ENCODE measurements at places on chromosomes 2 and 18. TPM values are rescaled to one million over a fixed set of nuclear protein-coding genes. Genes with fewer than 3 reads are reported as not detected.

ASB3 gene
- 28.8 TPM for total RNA-seq

NEU4 gene
- total RNA-seq: 1.1 TPM

PLGLB2 gene
- 1.6 TPM for total RNA-seq

ACADL gene
- total RNA-seq: not detected

KRTCAP3 gene
- 5.0 TPM for total RNA-seq

HSPE1 gene
- 313 TPM for total RNA-seq

ARHGEF4 gene
- total RNA-seq: not detected

CTLA4 gene
- total RNA-seq: 334 TPM

PRKAG3 gene
- not detected for total RNA-seq

PLCL1 gene
- total RNA-seq: 0.87 TPM

CTDP1 gene
- total RNA-seq: 48.5 TPM

REG3G gene
- total RNA-seq: not detected

RGPD4 gene
- not detected for total RNA-seq

- no peak for ATAC-seq
Measured at GRCh38 chr2:14388724-14389123, 243.8 kb upstream of the LRATD1 start.

DNA sequence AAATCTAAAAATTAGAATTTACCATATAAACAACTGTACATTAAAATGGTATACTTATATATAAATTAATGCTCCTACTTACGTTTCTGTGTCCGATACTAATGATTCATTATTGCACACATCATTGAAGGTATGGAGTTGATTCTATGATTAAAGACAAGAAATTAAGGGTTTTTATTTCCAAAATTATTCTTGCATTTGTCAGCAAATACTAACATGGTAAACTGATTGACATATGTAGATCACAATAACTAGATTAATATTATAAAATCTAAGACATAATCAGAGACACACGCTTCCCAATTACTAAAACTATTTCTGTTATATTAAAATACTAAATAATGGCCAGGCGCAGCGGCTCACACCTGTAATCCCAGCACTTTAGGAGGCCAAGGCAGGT lies 92.6 kb downstream of the USP34 start:
- ATAC-seq: no peak

DNA sequence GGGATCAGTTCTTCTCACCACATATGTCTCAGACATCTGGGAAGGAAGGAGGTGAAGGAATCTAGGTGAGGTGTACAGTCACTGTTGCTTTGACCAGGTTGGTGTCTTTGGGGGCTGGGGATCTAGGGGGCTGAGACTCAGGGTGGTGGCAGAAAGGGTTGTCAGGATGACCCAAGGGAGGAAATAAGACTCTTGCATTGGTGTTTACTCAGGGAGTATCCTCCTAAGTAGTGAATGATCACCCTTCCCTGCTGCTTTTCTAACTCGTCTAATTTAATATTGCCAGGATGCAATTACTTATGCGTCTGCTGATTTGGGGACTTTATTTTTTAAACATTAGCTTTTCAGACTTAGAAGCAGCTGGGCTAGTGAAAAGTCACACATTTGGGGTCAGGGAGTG lies 127.8 kb upstream of the SIX3 start:
- no peak for ATAC-seq

DNA sequence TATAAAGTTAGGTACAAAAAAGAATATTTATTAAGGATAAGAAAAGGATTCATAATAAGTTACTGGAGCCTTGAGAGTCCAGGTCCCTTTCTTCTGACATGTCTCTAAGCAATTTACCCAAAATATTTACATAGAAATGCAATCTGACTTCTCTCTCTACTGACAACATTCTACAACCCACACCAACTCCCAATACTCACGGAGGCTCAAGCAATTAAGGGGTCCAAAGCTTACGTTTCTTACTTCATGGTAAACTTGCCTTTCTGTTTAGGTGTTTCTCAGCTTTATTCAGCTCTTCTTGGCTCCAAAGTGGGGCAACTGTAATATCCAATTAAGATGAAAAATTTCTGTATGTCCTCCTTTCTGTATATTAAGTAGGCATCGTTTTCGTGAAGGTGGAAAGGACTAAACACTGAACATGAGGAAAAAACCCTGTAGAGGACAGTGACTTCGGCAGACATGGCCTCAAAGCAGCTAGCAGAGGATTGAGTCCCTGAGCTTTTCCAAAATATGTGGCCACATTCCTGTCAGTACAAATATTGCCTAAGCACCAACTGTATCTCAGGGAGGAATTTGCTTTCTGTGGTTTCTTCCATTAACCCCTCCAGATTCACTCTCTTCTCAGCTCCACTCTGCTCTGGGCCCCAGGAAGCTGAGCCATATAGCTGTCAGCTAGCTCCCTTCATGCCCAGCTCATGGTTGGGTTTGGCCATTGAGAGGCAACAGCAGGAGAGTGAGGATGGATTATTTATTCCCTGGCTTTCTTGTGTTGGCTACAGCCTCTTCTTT lies 67.9 kb upstream of the GLS start:
- no peak for ATAC-seq

- ATAC-seq: no peak
Measured at GRCh38 chr18:62621546-62621945, 93.8 kb upstream of the PHLPP1 start.

DNA sequence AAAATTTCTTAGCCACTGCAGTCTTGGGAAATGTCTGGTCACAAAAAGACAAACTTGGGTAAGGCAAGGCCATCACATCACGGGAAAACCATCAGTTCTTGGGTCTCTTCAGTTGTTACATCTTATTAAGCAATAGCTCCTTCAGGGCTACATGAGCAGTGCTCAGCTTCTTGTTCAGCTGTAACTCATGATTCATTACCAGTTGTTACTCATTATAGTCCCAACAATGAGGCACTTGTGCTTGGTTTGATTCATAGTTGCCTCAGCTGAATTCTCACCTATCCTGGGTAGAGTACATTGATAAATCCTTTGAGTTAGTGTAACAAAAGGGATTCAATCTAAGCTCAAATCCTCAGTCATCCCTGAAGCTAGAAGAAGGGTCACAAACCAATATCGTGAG lies 102.4 kb upstream of the DCC start:
- ATAC-seq: peak; percentile 19

DNA sequence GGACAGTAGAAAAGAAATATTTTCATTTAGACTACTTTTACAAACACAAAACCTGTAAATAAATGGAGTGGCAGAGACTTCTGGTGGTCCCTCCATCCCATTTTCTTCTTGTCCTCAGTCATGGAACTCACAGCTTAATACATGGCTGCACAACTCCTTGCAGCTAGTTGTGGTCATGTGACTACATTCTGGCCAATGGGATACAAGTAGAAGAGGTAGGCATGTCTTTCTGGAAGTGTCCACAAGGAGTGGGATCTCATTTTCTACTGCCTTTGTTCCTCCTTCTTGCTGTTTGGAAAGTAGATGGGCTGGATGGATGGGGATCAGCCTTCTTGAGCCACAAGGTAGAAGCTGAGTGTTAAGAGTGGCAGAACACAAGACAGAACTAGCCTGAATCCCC lies 555.8 kb downstream of the SATB2 start:
- ATAC-seq: no peak

DNA sequence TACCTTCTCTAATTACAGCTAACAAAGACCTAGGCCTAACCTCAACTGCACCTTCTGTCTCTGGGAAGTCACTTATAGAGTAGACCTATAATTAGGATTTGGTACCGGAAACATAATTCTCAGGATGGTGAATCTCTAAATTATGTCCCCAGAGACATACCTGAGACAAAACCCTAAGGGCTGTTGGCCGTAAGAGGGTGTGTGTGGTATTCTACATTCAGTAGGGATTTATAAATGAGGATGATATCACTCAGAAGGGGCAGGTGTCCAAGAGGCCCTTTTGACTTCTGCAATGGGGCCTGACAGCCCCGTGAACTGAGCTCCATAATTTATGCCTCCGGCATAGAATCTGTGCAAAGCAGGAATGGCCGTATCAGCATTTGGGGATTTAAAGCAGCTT lies 13.5 kb upstream of the DARS1 start:
- no peak for ATAC-seq

DNA sequence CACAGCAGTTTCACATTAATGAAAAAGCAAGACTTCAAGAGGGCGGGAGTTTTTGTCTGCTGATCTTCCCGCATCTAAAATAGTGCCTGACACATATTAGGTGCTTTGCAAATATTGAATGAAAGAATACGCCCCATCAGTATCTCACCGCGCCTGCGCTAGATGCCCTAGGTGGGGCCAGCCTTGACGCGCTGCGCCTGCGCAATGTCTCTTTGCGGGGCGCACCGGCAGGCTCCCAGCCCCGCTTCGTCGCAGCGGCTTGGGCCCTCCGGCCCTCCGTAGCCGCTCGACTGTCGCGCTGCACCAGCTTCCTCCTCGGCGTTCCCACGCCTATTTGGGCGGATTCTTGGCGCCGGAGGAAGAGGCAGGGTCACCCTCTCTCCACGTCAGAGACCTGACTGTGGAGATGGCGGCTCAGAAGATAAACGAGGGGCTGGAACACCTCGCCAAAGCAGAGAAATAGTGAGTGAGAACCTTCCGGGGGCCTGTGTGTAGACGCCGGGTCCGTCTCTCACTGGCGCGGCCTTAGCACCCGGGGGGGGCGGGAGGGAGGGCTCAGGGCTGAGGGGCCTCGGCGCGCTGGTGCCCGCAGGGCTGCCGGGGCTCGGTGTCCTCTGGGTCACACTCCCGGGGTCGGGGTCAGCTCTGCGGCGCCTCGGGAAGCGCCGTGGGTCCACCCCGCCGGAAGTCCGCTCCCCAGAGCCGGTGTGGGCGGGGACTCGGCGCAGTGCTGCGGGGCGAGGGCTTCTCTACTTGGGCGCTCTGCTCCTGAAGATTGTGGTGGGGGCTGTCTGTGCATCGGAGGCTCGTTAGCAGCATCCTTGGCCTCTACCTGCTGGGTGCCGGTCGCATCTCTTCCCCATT lies at the start of gene NAPG:
Gene NAPG (plus strand): TSS at position 331 of the 864 bp plus-strand sequence. CDS start 76 bp downstream, at position 407.
- ATAC-seq: peak; percentile 85

- no peak for ATAC-seq
Measured at GRCh38 chr2:198611201-198611600, 806.8 kb downstream of the PLCL1 start.

GRCh38 chr2:206955253-206955652 lies 15.9 kb downstream of the CPO start:
- no peak for ATAC-seq

DNA sequence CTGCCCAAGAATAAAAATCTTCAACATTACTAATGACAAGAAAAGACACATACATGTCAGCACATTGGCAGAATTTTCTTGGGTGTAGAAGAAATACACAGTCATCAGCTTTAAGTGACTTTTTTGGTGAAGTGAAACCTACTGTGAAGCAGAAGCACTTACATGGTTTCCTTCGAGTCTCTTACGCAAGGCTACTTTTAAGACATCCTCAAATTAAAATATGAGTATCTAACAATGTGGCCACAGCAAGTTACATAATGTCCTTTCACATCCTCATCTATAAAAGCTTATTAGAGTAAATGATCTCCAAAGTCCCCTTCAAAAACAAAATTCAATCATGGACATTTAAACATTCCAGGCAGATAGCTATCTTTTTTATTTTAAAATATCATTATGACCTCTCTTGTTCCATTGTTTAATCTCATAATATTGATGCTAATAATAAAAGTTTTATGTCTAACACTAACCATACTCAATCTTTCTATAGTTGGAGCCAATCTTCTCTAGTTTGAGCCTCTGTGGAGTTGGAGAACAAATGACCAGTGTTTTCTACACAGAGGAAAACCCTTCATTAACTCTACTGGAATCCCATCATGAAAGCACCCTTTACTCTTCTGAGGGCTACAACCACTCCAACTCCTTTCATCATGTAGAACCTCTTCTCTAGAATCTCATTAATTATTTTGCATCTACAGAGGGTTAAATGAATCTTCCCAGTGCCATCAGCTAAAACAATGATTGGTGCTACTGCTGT lies 182.2 kb upstream of the ZFP36L2 start:
- no peak for ATAC-seq

- no peak for ATAC-seq
Measured at GRCh38 chr2:30580391-30580790, 133.3 kb downstream of the LCLAT1 start.

GRCh38 chr2:64678771-64679590 lies 25.3 kb upstream of the SERTAD2 start:
- no peak for ATAC-seq

DNA sequence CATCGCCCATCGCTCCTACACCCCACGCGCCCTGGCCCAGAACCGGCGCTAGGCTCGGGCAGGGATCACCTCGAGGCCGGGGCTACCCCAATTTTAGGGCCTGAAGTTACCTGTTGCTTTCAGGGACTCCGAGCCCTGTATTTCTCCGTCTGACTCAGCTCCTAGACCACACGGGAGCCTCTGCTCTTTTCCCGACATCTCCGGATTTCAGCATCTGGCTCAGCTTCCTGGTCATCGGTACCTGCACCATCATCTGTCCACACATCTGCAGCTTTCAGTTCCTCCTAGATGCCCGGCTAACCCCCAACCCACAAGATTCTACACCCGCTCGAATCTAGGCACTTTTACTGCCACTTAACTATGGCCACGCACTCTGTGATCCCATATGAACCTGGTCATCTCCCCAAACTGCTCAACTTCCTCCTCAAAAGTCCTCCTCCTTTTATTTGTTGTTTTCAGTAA lies 12.1 kb upstream of the HMSD start:
- ATAC-seq: peak; percentile 33

DNA sequence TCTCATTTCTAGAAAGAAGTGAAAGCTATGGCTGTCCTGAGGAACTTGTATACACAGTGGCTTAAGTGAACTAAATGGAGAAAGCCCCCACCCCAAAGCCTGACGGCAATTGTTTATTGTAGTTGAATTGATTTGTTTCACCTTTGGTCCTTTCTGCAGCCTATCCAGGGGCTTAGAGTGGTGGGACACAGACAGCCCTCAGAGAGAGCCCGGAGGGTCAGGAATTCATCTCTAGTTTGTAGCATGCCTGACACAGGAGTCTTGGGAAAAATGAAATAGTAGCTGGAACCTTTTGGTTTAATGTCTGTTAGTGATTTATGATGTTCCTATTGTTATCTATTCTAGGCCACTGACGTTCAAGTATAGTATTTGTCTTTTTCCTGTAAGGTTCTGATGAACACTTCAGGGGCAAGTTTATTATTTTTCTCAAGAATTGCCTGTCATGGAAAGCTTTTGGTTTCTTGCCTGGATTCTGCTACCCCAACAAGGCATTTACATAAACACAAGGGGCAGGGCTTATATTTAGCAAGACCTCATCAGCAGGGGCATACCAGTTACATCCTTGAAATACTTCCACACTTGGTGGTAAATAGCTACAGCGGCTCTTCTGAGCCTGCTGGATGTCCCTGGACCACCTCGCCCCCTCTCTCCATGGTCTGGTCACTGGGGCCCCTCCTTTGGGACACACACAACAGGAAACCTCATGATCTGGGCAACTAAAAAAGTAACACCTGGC lies 44.4 kb downstream of the KCNE4 start:
- no peak for ATAC-seq

DNA sequence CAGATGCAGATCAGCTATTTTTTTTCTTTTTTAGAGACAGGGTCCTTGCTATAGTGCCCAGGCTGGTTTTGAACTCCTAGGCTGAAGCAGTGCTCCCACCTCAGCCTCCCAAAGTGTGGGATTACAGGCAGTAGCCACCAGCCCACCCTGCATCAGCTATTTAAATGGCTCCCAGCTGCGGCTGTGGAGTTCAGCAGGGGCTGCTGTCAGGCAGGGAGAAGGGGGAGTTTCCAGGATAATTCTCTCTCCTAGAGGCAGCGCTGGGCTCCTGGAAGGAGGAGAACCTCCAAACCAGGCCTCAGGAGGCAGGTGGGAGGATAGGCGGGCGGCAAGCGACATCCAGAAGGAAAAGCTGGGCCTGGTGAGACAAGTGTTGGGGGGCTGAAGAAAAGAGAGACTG lies 65.7 kb downstream of the ACTR2 start:
- ATAC-seq: no peak

- no peak for ATAC-seq
Measured at GRCh38 chr2:218997731-218998130, 4.5 kb upstream of the CRYBA2 start.

All from activated T-helper 17 cell treated with anti-CD3 and anti-CD28 coated beads, Interleukin-2, amount 50 U/mL, for 72 hours (primary cell).